ENCODE measurements at places on chromosomes 4 and X.
A peak's percentile ranks its signal among the peaks of the same experiment; 100 is the strongest.

DNA sequence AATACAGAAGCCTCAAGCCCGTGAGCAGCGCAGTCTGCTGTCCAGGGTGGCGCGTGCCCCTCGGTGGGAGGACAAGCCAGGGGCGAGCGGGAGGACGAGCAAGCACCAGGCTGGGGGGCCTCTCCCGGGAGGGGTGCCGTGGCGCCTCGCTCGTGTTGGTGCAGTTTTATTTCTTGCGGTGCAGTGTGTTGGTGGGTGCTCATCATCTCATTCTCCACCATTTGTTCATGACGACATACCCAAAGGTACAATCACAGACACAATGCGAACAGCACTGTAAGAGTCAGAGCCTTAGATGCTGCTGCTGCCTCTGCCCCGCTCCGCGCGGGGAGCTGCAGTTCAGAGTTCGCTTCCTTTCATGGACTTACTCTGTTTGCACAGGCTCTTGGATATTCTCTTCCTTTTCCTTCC is 30.3 kb downstream of the RGS12 start:
- DNase-seq, result no peak

GRCh38 chr4:97942137-97942536 is 201.1 kb downstream of the STPG2 start:
- DNase-seq, result no peak

DNA sequence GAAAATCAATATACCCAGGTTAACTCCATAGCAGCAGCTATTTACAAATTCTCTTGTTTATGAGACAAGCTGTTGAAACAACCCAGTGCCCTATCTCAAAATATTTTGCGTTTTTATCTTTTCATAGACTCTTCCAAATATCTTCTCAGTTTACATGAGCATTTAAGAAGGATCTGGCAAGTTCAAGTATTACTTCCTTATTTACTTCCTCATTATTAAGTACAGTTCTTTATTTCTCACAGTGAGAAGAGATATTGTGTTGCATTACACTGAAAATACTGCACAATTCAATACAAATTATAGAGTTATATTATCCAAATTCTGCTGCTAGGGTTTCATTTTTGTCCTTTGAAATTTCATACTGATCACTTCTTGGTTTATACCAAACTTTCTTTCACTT is 43.6 kb upstream of the UCP1 start:
- DNase-seq, result no peak

GRCh38 chr4:147639388-147639787 is 22.2 kb downstream of the TMEM184C start:
- no peak for DNase-seq

- DNase-seq, result no peak
Measured at GRCh38 chr4:17251101-17251500, 260.8 kb downstream of the QDPR start.

- DNase-seq, result no peak
Measured at GRCh38 chr4:14994242-14994641, 8.0 kb upstream of the CPEB2 start.

DNA sequence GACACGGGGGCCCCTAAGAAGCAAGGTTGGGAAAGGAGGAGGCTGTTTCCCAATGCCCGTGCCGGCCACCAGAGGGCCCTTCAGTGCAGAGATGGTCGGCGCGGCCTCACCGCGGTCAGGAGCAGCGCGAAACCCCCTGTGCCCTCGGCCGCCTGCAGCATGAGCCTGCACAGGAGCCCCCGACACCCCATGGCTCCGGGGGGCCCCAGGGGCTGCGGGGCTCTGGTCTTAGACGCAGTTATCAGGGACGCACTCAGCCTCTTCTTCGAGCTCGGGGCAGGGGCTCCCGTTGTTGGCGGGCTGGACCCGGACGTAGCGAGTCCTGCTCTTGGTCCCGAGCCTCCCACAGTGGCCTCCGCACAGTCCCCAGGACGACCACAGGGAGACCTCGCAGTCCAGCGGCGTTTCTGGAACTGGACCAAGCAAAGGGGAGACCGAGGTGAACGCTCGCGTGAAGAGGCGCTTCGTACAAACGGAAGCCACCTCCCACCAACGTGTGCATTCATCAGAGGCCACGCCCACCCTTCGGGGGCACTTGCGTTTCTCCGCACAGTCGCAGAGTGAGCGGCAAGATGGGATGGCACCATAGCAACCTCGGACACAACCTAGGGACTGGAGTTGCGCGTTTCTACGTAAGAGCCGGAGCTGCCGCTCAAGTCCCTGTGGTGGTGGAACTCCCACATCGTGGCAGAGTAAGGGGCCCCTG is 5.0 kb downstream of the SPON2 start:
- peak; percentile 90 for DNase-seq
